ENCODE measurements at places on chromosomes 5 and 9.

DNA sequence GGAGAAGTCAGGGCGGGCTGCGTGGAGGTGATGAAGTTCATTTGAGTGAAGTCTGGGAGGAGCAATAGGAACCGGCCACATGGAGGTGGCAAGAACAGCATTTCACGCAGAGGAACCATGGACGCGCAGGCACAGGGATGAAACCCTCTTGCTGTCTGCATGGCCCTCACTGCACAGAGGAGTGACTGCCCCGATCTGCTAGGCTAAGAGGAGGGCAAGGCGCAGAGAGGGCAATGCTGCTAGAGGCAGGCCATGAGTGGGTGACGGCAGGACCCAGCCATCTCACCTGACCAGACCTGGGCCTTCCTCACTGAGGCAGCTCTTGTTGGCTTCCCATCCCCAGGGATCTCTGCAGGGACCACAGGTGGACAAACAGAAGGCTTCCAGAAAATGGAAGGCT, 90.3 kb downstream of the BARX1 start:
- no peak for DNase-seq

DNA sequence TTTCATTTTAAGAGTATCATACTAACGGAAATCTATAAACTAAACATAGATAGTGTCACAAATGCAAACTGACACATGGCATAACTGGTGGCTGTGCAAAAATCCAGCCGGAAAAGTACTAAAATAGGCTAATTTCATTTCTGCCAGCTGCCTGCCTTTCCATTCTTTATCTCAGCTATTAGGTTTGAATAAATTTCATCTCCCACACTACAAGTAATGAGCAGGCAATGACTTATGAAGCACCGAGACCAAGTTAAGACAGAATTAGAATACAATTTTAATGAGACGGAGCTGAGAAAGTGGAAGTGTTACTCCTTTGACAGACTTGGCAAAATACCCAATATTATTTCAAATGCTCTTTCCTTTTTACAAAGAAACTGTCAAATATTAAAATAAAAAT, 258.8 kb upstream of the ZNF608 start:
- no peak for DNase-seq

DNA sequence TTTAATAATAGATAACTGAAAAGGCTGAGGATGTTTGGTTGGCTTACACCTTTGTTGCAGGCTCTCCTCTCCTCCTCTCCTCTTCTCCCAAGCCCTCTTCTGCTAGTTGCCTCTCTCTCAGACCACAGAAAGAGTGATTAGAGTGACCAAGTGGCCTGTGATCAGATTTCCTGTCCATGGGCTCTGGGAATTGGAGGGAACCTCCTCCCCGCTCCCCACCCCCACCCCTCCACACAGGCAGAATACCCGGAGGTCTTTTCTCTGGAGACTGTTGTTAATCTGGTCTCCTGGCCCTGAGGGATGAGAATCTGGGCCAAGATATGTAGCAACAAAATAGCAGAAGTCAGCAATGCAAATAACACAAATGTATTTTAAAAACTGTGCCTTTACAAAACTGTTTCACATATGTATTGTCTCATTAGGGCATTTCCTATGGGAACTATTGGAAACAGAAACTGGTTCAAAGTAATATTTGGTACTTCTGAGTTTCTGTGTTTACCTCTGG, 361.3 kb downstream of the NR2F1-AS1 start:
- peak; percentile 4 for DNase-seq

GRCh38 chr5:151139015-151139414, 18.6 kb downstream of the ANXA6 start:
- DNase-seq: no peak

DNA sequence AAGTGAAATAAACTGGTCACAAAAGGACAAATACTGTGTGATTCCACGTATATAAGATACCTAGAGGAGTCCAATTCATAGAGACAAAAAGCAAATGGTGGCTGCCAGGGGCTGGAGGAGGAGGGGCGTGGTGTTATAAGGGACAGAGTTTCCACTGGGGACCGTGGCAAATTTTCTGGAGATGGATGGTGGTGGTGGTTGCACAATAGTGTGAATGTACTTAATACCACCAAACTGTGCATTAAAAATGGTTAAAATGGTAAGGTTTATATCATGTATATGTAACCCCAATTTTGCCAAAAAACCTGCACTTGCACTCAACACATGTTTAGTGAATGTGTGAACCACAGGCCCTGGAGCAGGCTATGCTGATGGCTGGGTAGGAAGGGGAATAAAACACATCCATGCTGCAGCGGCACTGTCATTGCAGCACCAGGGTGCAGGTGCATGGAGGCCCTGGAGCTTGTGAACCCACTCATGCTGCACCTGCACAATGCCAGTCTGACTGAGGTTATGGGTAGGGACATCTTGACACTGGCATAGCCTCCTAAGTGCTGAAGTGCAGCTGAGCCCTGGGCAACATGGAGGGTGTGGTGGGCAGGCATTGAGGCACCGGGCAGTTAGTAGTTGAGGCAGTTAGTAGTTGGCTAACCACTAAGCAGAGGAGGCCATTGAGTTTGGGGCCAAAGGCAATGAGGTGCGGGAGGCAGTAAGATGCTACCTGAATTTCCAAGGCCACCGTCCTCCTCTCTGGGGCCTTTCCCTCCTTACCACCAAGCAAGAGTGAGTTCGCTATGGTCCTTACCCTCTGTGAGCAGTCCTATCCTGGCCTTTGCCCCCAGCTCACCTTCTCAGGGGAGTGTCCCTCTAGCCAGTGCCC, 3.5 kb upstream of the PHF2 start:
- no peak for DNase-seq

GRCh38 chr9:75950998-75951397, 60.5 kb downstream of the PCSK5 start:
- no peak for DNase-seq

Measured in mesendoderm (in vitro differentiated cells).